Cardiac fibroblast (primary cell): ENCODE measurements at places on chromosomes 5 and 9.

DNA sequence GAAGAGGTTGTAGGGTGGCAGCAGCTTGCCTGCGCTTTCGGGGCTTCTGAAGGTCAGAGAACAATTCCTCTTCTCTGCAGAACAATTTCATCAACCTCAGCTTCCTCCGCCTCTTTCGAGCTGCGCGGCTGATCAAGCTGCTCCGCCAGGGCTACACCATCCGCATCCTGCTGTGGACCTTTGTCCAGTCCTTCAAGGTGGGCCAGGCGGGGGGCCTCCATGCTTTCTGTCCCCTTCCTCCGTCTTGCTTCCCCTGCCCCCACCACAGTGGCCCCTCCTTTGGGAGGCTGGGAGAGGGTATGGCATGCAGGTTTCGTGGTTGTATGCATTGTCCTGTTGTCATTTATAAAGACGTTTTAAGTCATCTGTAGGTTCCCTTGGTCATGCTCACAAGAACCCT is 195.8 kb downstream of the CACNA1B start:
- DNase-seq, result no peak

DNA sequence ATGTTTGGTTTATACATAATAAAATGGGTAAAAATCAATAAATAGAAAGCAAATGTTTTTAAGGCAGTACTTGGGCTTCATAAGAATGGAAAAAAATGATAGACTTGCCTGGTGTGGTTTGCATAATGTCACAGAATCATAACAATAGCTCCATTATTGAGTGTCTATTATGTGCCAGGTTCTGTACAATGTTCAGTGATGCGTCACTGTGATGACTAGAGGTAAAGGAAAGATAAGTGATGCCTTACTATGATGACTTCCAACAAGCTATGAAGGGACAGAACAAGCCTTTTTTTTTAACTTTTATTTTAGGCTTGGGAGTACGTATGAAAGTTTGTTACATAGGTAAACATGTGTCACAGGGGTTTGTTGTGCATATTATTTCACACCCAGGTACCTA is 128.8 kb downstream of the TMC1 start:
- DNase-seq, result peak; percentile 40

DNA sequence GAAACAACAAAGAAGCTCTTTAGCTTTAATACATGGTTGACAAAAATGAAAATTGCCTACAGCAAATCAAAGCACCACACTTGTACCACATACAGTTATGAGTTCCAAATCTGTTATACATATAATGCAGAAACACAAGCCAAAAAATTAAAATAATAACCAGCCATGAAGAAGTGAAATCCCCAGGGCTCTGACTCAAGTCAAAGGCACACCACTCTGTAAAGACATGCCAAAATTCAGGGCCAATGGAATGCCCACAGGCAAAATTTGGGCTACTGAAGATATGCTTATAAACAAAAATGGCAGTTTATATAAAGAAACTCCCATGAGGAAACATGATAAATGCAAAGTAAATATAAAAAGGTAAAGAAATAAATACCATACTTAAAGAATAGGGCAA is 29.0 kb downstream of the THBS4 start:
- DNase-seq, result peak; percentile 57

- DNase-seq, result peak; percentile 35
Measured at GRCh38 chr5:9054821-9055589, 490.9 kb downstream of the SEMA5A start.

GRCh38 chr9:35688558-35689541 is 875 bp downstream of the TPM2 start:
- peak; percentile 82 for DNase-seq

DNA sequence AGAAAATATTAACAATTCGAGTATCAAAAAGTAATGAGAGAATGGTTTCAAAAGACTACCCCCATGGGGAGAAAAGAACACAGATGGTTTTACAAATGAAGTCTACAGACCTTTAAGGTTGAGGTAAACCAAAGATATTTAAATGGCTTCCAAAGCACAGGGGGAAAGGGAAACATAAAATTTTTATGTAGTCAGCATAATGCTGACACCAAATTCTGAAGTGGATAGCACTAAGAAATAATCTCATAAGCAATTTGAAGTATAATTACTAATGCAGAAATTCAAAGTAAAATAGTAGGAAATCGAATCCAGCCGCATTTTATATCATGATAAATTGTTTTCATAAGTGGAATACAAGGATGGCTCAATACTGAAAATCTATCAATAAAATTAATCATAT is 30.3 kb upstream of the SPATA31C2 start:
- no peak for DNase-seq

- DNase-seq, result peak; percentile 42
Measured at GRCh38 chr5:64939772-64940510, 171.2 kb downstream of the CWC27 start.

GRCh38 chr5:114473541-114473940 is 111.7 kb downstream of the KCNN2 start:
- no peak for DNase-seq

DNA sequence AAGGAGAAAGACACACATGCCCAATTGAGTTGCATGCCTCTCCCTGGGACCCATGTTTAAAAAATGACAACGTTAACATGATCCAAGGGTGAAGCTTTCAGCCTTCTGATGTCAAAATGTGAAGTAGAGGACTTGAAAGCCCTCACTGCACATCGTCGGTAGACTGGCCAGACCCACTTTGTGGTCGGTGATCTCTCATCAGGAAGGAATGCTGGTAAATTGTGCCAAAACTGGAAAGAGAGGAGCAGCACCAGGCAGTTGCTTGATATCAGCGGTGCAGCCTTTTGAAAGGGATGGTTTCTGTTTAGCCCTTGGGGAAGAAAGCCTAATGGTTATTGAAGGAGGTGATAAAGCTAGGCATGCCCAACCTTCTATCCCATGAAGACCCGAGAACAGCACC is 125.3 kb upstream of the MARCHF11 start:
- no peak for DNase-seq

DNA sequence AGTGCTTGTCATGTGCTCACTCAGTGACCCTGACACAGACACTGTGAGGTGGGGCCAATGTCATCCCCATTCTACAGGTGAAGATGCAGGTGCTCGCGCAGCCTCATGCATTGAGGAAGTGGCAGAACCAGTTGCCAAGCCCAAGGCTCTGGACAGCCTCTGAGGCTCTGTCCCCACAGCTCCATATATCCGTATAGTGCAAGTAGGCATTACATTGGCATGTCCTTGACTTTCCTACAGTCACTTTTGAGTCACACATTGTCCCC is 58.8 kb upstream of the ANGPTL2 start:
- DNase-seq, result no peak

DNA sequence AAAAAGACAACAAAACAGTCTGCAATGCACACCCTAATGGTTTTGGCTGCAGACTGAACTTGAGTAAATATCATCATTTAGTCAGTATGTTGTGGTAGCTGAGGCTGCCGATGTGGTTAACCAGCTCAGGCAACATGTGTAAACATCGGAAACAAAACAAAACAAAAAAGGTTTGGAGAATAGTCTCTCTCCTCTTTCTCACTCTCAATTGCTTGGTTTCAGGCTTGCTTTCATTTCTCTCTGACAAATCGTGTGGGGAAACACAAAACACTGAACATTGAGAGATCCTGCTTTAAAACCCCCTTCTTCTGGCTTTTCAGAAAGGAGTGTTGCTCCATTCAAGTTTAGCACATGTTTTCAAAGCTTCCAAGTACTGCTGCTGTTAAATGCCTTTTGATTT is 453.3 kb downstream of the BNC2 start:
- DNase-seq, result peak; percentile 96

DNA sequence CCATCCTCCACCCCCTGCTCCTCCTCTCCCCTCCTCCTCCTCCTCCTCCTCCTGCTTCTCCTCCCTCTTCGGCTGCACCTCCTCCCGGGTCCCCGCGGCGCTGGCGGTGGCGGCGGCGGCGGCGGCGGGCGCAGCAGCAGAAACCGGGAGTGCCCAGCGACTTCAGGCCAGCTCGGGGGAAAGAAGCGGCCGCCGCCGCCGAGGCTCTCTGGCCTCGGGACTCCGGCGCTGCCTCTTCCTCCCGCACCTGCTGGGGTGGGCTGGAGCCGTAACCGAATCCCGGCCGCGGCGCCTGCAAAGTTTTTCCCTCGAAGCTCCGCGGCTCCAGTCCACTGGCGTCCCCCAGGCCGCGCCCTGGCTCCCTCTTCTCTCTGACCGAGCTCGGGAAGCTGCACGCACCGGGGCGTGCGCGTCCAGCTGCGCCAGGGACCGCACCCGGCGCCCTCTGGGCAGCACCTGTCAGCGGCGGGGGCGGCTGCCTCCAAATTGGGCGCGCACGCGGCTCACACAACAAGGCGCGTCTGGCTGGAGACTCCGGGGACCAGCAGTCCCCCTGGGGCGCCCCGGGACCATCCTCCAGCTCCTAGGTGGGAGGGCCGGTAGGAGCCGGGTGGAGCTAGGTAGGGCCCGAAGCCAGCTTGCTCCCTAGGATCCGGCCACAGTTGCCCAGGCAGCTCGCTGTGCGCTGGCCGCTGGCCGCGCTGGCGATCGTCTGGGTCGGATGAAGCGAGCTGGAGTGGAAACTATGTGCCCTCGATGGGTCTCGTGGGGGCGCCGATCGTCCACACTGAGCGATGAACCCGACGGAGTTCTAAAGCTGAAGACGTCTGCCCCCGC is at the start of gene MCTP1:
Gene MCTP1 (minus strand): TSS at position 523 of the 837 bp plus-strand sequence.
- DNase-seq, result peak; percentile 6

GRCh38 chr5:127922603-127923002 is 161.0 kb upstream of the SLC12A2 start:
- no peak for DNase-seq

GRCh38 chr9:70036641-70037040 is 7.0 kb upstream of the MAMDC2 start:
- peak; percentile 62 for DNase-seq

DNA sequence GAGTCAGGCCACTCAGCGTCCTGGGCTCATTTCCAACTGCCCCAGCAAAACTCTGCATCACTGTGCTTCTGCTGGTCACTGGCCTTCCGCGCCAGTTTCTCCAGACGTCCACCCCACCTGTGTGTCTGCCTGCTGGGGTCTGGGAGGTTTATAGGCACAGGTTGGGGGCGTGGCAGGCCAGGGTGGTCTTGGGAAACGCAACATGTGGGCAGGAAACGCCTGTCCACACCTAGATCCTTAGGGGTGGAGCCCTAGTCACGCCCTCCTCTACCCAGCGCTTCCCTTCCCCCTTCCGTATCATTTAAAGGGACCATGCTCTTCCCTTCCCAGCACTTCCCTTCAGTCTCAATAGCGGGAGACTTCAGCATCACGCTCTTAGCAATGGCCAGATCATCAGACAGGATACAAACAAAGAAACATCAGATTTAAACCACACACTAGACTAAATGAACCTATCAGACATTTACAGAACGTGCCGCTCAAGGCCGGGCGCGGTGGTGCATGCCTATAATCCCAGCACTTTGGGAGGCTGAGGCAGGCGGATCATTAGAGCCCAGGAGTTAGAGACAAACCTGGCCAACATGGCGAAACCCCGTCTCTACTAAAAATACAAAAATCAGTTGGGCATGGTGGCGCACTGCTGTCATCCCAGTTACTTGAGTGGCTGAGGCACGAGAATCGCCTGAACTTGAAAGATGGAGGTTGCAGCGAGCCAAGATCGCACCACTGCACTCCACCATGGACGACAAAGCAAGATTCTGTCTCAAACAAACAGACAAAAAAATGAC is 11.8 kb upstream of the BTNL9 start:
- DNase-seq, result no peak

- peak; percentile 18 for DNase-seq
Measured at GRCh38 chr5:177601577-177602457, 1.9 kb downstream of the B4GALT7 start.

GRCh38 chr5:173041881-173042762 is 14.0 kb upstream of the CREBRF start:
- DNase-seq, result no peak

DNA sequence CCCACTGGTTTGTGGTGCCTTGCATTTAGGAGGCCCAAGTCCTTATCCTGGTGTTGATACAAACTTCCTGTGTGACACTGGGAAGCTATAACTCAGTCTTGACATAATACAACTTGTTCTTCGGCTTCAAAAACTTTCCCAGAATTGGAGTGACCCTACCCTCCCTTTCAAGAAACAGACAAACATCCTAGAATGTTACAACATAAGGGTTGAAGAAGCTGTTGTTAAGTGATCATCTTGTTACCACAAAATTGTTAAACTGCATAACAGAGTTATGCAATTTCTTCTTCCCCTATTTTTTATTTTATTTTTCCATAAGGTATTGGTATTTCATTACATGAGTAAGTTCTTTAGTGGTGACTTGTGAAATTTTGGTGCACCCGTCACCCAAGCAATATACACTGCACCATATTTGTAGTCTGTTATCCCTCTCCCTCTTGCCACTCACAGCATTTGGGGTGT is 21.3 kb downstream of the TLR4 start:
- DNase-seq, result peak; percentile 65

DNA sequence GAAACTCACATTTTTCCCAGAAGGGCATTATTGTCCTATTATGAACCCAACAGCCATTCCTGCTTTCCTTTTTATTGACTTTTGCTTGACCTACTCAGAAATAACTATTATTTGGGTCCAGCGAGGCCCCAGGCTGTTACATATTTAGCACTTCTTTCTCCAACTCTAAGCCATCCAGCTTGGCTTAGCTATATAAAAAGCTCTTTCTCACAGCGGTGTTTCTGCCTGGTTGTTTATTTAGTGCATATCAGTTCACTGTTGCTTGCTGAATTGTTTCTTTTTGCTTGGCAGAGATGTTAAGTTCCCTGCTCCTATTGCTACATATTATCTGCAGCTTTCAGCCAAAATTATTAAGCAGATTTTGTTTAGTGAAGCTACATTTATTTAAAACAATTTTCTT is 1156.8 kb upstream of the SEMA6A start:
- DNase-seq, result no peak

DNA sequence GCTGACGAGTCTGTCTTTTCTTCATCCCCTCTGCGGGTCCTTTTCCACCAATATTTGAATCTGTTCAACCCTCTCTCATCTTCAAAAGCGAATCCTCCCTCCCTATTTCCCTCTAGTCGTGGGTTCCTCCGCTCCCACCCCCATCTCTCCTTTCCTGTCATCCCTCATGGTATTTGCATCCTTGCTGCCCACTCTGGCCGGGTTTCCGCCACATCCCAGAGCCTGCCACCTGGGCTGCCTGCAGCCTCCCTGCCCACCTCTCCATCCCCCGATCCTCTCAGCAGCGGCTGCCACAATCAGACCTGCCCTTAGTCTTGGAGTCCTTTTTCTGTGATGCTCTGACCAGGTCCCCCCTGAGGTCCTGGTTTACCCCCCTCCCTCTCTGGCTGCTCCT is 44.9 kb downstream of the JADE2 start:
- no peak for DNase-seq

DNA sequence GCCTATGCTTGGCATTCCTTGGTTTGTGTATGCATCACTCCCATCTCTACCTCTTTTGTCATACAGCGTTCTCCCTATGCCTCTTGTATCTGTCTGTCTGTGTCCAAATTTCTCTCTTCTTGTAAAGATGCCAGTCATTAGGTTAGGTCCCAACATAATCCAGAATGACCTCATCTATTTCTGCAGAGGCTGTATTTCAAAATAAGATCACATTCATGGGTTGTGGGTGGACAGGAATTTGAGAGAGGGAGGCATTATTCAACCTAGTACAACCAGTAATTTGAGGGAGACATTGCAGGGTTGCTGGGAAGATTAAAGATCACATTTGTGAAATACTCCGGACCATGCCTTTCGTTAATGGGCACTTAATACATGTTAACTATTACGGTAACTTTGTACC is 155.0 kb downstream of the MAN2A1 start:
- DNase-seq, result peak; percentile 39
